ENCODE measurements at places on chromosomes 3 and 15. TPM values are rescaled to one million over a fixed set of nuclear protein-coding genes. Genes with fewer than 3 reads are reported as not detected.

The ZNF717 gene
- 9.7 TPM for total RNA-seq

The ADAMTS7 gene
- 19.3 TPM for total RNA-seq

The PLSCR5 gene
- not detected for total RNA-seq

The GOLGA6C gene
- not detected for total RNA-seq

The SPSB4 gene
- 0.05 TPM for total RNA-seq

The PRR20G gene
- total RNA-seq: not detected

The VEPH1 gene
- total RNA-seq: 8.2 TPM

The ECE2 gene
- not detected for total RNA-seq

The CACNA2D3 gene
- not detected for total RNA-seq

The TMEM45A gene
- 9.0 TPM for total RNA-seq

The TRIM71 gene
- total RNA-seq: not detected

The GPR62 gene
- total RNA-seq: not detected

The RTP3 gene
- not detected for total RNA-seq

The PLA1A gene
- total RNA-seq: 14.8 TPM

The RRP9 gene
- total RNA-seq: 22.2 TPM

The SYNPR gene
- total RNA-seq: not detected

The TMF1 gene
- total RNA-seq: 37.7 TPM
